ENCODE measurements at places on chromosomes 7 and 10.
A peak's percentile ranks its signal among the peaks of the same experiment; 100 is the strongest.

- no peak overlapping the region for H3K27ac ChIP-seq
- H3K27me3 ChIP-seq: no peaks in the 10 kb centered on the region
- DNase-seq: no peak
- H3K4me3 ChIP-seq: no peak overlapping the region
These were observed 317.6 kb downstream of the GRID1 start for GRCh38 chr10:86048973-86049372.

DNA sequence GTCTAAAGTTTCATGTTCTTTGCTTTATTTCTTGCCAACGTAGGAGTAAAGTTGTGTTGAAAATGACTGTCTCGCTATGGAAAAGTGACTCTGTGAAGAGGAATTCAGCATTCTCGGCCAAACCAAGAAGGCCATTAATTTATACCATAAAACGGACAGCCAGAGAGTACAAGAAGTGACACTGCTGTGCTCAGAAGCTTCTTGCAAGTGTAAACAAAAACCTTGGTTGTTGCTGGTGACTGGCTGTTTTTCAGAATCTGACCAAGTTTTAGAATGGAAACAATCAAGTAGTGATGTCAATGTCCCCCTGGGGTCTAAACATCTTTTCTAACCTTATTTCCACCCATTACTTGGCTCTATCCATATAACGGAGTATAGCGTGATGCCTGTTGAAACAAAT lies 201.9 kb downstream of the INHBA start:
- no peak overlapping the region for H3K4me3 ChIP-seq
- H3K27ac ChIP-seq: no peak overlapping the region
- H3K4me1 ChIP-seq: no peaks in the 10 kb centered on the region

GRCh38 chr7:98626460-98627412 lies 9.7 kb downstream of the NPTX2 start:
- no peak overlapping the region for H3K4me3 ChIP-seq
- DNase-seq: no peak
- no peaks in the 10 kb centered on the region for H3K27me3 ChIP-seq

GRCh38 chr10:127715249-127715648 lies 21.7 kb upstream of the FOXI2 start:
- no peak overlapping the region for H3K27ac ChIP-seq
- no peaks in the 10 kb centered on the region for H3K4me1 ChIP-seq
- DNase-seq: no peak
- no peak overlapping the region for H3K4me3 ChIP-seq

DNA sequence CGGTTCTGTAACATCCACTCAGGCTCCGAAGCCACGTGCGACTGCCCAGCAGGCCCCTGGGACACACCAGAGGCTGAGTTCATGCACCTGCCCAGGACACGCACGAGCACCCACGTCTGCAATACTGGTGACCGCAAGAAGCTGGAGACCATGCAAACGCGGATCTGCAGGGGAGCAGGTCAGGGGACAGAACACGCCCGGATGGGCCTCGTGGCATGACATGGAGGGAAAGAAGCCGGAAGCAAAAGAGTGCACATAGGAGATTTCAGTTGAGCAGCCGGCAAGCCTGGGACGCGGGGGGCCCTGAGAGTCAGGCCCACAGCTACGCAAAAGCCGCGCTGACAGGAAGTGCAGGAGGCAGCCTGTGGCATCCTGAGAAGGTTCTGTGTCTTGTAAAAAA lies 73.7 kb downstream of the FOXL3 start:
- no peak overlapping the region for H3K27ac ChIP-seq
- H3K4me1 ChIP-seq: no peaks in the 10 kb centered on the region
- no peaks in the 10 kb centered on the region for H3K36me3 ChIP-seq
- DNase-seq: no peak

- H3K27ac ChIP-seq: no peak overlapping the region
- no peak for DNase-seq
- H3K36me3 ChIP-seq: no peaks in the 10 kb centered on the region
- no peak overlapping the region for H3K4me3 ChIP-seq
- H3K27me3 ChIP-seq: no peaks in the 10 kb centered on the region
These were observed 122.5 kb upstream of the C1QL3 start for GRCh38 chr10:16644146-16644545.

GRCh38 chr10:101224060-101224909 lies 5.0 kb downstream of the LBX1 start:
- no peak overlapping the region for H3K27ac ChIP-seq
- no peaks in the 10 kb centered on the region for H3K4me1 ChIP-seq
- no peak for DNase-seq
- H3K4me3 ChIP-seq: no peak overlapping the region
- H3K36me3 ChIP-seq: no peaks in the 10 kb centered on the region

DNA sequence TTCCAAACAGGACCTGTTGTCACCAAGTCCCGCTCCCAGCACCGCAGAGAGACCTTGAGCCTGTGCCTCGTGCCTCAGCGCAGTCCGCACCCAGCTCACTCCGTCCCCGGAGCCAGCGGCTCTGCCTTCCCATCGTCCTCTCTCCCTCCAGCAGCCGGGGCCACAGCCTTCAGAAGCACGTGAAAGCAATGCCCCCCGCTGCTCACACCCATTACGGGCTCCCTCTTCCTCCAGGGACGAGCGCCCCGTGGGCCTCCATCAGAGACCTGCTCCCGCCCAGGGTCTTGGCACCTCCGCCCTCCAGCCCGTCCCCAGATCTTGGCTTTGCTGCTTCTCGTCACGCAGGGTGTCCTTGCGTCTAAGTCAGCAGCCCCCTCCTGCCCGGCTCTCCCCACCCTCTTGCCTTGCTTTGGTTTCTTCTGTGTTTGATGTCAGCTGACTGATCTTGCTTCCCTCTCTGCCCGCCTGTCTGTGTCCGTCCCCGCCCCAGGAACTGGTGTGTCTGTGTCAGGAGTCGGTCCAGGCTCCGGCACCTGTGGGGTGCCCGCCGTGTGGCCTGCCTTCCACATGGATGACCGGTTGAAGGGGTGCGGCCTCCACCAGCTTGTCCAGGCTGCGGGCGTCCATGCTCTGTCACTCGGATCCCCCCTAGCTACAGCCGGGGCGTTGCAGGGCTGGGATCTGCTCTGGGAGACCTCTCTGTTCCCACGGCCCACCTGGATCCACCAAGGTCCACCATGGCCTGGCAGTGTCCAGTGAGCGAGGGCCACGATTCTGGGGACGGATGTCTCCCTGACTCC lies 61.9 kb downstream of the FOXL3 start:
- H3K4me3 ChIP-seq: no peak overlapping the region
- no peak for DNase-seq
- H3K27me3 ChIP-seq: no peaks in the 10 kb centered on the region
- no peaks in the 10 kb centered on the region for H3K4me1 ChIP-seq

- no peak overlapping the region for H3K27ac ChIP-seq
- no peaks in the 10 kb centered on the region for H3K4me1 ChIP-seq
- no peaks in the 10 kb centered on the region for H3K27me3 ChIP-seq
These were observed 77.0 kb upstream of the FAM20C start for GRCh38 chr7:115274-115911.

DNA sequence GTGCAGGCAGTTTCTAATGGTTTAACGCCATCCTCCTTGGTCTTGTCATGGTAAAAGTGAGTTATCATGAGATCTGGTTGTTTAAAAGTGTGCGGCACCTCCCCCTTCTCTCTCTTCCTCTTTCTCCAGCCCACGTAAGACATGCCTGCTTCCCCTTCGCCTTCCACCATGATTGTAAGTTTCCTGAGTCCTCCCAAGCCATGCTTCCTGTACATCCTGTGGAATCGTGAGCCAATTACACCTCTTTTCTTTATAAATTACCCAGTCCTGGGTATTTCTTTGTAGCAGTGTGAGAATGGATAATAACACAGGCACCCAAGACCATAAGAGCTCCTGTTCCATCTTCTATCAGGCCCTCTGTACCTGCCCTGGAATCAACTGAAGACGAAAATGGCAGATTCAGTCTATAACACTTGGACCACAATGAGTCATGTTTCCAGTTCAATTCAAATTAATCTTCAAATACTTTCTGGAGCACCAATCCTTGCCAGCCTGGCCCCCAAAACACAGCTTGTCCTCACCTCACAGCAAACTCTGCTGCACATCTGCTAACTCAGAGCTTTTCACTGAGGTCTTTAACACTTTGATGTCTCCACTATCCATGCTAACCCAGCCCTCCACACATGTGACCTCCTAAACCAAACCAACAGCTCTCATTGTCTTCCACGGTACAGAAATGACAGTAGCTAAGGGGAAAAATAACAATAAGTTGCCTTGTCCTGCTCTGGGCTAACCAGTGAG lies 73.2 kb downstream of the SFMBT2 start:
- peaks cover 11% of the 10 kb centered on the region for H3K36me3 ChIP-seq
- peak overlapping the region; percentile 28 for H3K4me3 ChIP-seq
- H3K4me1 ChIP-seq: peaks cover 9% of the 10 kb centered on the region

DNA sequence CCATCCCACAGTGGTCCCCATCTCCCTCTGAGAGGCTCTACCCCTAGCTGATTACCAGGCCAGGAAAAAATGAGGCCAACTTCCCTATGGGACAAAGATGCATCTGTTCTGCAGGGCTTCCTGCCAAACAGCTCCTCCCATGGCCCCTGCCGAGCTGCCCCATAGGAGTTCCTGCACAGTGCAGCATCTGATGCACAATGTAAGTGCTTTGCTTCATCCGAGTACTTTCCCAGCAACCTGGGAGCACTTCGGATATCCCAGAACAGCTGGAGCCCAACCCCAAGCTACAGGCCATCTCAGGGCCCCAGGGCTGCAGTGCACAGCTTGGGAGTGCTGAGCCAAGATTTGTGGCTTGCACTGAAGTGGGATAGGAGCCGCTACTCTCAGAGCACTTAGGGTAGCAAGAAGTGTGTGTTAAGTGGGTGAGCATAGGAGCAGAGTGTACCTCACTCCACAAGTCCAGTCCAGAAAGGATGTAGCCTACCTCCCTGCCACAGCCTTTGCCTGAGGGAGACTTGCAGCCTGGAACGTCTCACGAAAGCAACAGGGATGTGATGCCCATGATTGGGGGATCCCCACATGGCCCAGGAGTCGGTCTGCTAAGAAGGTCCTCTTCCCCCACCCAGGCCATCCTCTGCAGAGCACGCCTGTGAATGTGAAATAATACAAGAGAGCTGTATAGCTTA lies 209.6 kb upstream of the VWC2 start:
- no peaks in the 10 kb centered on the region for H3K36me3 ChIP-seq
- DNase-seq: no peak
- no peaks in the 10 kb centered on the region for H3K27me3 ChIP-seq
- H3K4me1 ChIP-seq: peaks cover 9% of the 10 kb centered on the region
- H3K4me3 ChIP-seq: no peak overlapping the region
- peak overlapping the region; percentile 37 for H3K27ac ChIP-seq

DNA sequence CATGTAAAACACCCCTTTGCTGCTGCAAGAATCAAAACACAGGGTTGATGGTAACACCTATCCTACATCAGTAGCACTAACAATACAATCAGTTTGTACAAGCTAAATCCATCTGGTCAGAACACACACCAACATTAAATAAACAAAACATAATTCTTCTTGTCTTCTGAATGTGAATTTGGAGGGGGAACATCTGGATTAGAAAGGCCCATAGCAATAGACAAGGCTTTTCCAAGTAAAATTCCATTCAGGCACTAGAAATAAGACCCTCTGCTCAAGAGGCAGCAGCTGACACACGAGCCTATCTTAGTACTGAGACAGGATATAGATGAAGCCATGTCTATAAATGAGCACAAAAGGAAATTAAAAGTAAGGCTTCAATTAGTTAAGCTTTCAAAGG lies 839.9 kb upstream of the LRRTM3 start:
- H3K36me3 ChIP-seq: no peaks in the 10 kb centered on the region
- no peaks in the 10 kb centered on the region for H3K4me1 ChIP-seq
- no peak overlapping the region for H3K4me3 ChIP-seq
- no peak for DNase-seq
- H3K27ac ChIP-seq: no peak overlapping the region
- no peaks in the 10 kb centered on the region for H3K27me3 ChIP-seq

GRCh38 chr7:135645296-135645904 lies 16.9 kb upstream of the STMP1 start:
- no peak overlapping the region for H3K27ac ChIP-seq

GRCh38 chr7:46660402-46660980 lies 739.4 kb upstream of the IGFBP3 start:
- H3K27me3 ChIP-seq: no peaks in the 10 kb centered on the region
- H3K4me3 ChIP-seq: no peak overlapping the region
- no peaks in the 10 kb centered on the region for H3K36me3 ChIP-seq
- DNase-seq: no peak
- H3K27ac ChIP-seq: no peak overlapping the region
- H3K4me1 ChIP-seq: no peaks in the 10 kb centered on the region

- DNase-seq: no peak
- H3K27ac ChIP-seq: no peak overlapping the region
- H3K4me3 ChIP-seq: no peak overlapping the region
- no peaks in the 10 kb centered on the region for H3K4me1 ChIP-seq
- no peaks in the 10 kb centered on the region for H3K36me3 ChIP-seq
These were observed 24.8 kb upstream of the CAMK1D start for GRCh38 chr10:12324530-12324929.

DNA sequence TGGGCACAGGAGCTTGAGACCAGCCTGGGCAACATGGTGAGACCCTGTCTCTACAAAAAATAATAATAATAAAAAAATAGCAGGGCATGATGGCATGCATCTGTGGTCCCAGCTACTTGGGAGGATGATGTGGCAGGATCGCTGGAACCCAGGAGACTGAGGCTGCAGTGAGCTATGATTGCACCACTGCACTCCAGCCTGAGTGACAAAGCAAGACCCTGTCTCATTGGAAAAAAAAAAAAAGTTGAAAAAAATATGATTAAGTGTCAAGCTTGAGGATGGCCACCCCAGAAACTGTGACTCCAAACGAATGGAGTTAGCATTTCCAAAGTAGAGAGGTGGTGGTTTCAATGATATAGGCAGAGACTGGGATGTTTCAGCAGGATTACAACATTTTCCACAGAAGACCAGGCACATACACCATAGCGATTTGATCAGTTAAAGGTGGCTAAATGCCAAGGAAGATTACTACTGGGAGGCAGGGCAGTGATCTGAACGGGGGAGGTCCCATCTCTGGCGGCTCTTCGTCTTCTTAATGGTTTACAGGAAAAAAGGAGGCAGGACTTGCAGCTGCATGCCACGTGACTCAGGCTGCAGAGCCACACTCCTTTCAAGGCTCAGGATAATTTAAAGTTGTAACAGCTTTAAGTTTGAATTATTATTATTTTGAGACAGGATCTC lies 250.6 kb upstream of the GALNT17 start:
- H3K4me1 ChIP-seq: no peaks in the 10 kb centered on the region
- no peaks in the 10 kb centered on the region for H3K27me3 ChIP-seq
- no peak for DNase-seq
- H3K4me3 ChIP-seq: no peak overlapping the region
- no peak overlapping the region for H3K27ac ChIP-seq

Measured in GM12878 (cell line).